ENCODE measurements at places on chromosomes 11 and 22.

GRCh38 chr11:65586247-65586630, 9.4 kb downstream of the KCNK7 start:
- DNase-seq, result no peak

- no peak for DNase-seq
Observed at GRCh38 chr22:44249376-44250147, 63.2 kb downstream of the SHISAL1 start.

- no peak for DNase-seq
Observed at GRCh38 chr11:107040433-107041087, 22.3 kb upstream of the GUCY1A2 start.

GRCh38 chr11:46597155-46597554, 3.3 kb upstream of the AMBRA1 start:
- DNase-seq, result no peak

DNA sequence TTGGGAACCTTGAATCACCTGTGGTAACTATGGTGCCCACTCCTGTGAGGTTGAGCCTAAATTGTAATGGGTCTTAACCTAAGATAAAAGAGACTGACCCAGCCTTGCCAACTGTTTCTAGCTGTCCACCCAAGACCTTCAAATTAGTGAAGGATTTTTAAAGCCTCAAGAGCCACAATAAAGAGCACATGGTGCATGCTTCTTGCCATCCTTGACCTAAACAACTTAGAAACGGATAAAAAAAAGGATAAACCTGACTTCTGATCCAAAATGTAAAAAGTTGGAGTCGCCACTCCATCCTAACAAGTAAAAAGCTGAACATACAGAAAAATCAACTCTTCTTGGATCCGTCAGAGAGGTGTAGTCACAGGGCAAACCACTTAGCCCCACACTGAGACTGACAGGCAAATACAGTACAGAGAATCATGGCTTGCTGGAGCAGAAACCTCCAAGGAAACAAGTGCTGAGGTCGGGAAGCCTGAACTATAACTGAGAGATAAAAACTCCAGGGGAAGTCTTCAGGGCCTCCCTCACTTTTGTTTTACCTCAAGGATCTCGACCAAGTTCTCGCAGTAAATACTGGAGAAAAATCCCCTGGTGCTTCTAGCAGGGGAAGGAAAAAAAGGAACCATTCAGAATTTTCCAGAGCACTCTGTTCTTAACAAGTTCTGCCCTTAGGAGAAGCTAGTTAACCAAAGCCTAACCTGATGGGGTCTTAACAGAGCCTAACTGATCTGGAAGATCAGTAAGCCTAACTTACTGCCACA, 16.3 kb downstream of the ENTHD1 start:
- DNase-seq, result no peak

- no peak for DNase-seq
Observed at GRCh38 chr22:49466878-49467595, 360.6 kb downstream of the BRD1 start.

DNA sequence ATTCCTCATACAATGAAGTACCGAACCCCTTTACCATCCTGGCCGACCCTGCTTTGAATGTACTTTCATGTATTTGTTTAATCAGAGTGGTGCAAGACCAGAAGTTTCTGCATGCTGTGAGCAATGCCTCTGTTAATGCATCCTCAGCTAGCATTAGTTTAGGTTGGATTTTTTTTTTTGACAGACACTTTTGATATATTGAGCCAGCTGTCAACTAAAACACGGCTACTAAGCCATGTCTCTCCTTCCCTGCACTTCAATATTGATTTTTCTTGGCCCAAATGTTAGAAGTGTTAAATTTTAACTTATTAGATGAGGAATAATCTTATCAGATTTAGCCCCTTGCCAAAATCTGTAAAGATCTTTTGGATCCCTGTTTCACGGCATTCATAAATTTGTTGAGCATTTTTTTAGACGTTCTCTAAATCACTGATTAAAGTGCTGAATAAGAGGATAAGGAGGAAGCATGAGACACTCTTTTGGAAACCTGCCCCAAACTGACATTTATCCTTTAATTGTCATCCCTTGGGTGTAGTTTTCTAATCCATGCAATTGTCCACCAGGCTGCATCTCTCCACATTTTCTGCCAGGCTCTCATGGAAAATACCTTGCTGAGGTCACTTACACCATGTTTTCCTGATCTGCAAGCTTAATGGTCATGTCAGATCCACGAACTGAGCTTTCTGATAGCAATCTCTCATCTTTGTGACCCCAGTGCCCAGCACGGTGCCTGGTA, 130.7 kb downstream of the FEZ1 start:
- no peak for DNase-seq

- no peak for DNase-seq
Observed at GRCh38 chr11:121291896-121292494, 576 bp upstream of the SC5D start.

GRCh38 chr11:925158-925495, 543 bp upstream of the AP2A2 start:
- no peak for DNase-seq

- no peak for DNase-seq
Observed at GRCh38 chr11:115506954-115507675, 2.9 kb upstream of the CADM1 start.

GRCh38 chr22:47605886-47606285, 843.4 kb downstream of the TBC1D22A start:
- DNase-seq, result no peak

GRCh38 chr11:665062-665703, 28.1 kb downstream of the DRD4 start:
- peak; percentile 28 for DNase-seq

DNA sequence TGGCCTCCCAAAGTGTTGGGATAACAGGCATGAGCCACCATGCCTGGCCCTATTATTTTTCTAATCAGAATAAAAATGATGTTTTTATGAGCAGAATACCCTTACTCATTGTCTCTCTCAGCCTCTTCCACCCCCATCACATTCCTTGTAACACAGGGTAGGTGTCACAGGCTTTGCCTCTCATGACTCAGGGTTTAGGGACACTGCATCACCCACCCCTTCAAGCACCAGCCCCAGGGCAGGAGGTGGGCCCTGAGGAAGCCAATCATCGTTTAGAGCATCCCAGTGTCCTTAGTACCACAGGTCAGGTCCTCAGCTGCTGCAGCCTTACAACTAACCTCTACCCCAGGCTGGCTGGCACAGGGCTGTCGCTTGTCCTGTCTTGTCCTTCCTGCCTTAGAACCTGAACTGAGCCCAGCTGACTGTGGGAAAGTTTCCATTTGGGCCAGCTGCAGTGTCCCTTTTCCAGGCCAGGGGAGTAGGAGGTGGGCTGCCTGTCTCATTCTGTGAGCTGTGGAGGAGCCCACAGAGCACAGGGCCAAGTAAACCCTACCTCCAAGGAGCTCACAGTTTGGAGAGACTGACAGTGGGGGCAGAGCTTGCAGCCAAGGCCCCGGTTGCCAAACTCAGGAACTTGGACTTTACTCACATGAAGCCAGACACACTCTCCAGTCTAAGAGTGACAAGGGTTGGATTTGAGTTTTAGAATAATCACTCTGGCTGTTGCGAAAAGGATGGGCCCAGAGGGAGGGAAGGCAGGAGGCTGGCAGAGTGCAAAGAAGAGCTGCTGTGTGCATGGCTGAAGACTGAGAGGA, 19.5 kb upstream of the UVRAG start:
- DNase-seq, result no peak

DNA sequence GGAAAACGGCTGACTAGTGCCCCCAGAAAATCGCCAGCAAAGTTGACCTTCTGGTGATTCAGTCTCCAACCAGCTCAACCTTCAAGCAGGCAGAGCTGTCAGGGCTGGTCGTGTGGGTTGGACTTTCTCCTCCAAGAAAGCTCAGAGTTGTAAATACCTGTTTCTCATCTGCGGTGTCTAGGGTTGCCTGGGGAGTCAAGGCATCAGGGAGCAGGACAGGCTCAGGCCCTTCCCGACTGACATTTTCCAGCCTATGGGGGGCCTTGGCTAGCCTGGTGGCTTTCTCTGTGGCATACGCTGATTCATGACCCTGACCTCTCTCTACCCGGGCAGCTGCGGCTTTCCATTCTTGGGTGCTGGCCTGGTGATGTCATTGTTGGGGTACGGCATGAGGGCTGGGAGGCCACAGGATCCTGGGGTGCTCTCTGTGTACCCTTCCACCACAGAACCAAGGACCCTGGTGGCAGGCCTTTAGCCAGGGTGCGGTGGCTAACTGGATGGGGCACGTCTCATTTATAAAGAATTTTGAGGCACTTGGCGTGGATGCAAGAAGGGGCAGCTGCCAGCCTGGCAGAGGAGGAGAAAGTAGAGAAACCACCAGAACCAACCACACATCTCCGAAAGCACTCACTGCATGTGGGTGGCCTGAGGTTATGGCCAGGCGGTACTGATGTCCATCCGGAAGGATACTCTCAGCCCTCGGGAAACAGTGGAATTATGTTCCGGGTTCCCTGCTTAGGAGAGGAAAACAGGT, 64.9 kb downstream of the BCR start:
- DNase-seq, result no peak

DNA sequence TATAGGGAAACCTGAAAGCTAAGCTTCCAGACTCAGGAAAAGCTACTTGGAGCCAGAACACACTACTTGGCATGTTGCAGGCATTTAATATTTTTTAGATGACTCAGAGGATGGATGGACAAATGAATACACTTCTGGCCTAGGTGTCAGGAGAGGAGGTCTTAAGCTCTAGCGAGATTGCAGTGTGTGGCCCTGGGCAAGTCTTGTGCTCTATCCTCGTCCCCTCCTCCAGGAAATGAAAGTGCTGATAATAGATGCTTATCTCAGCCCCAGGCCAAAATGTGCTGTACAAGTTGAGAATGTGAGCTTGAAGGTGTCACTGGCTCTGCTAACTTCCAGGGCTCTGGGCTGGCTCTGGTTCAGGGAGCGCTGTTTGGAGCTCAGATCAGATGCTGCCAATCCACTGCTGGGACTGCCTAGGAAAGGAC, 136.3 kb downstream of the PKNOX2 start:
- DNase-seq, result peak; percentile 77

DNA sequence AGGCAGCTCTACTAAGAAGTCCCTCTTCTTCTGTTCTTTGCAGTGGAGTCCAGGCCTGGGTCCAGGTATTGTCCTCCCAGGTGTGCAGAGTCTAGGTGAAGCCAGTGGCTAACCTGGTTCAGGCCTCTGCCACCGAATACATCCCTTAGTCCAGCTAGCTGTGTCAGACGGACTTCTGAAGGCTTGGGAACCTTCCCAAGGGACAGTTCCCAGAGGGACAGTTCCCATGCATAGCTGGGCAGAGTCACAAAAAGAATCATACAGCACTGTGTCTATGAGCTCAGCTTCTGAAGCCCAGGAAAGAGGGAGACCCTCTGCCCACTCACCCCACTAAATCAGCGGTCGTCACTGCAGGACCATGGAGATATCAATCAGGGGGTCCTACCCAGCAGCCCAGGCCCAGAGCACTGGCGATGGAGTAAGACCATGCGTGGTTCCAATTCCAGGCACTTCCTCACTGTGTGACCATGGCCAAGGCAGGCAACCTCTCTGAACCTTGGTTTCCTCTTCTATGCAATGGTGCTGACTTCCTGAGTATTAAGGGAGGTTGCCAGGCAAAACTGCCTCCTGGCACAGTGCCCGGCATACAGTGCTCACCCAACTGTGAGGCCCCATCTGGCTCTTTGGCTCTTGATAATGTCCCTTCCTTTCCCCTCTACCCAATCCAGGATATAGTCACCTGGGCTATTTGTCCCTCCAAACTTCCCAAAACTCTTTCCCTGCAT, 3.4 kb downstream of the MS4A10 start:
- no peak for DNase-seq

- DNase-seq, result no peak
Observed at GRCh38 chr22:21790359-21790758, 54.8 kb upstream of the YPEL1 start.

DNA sequence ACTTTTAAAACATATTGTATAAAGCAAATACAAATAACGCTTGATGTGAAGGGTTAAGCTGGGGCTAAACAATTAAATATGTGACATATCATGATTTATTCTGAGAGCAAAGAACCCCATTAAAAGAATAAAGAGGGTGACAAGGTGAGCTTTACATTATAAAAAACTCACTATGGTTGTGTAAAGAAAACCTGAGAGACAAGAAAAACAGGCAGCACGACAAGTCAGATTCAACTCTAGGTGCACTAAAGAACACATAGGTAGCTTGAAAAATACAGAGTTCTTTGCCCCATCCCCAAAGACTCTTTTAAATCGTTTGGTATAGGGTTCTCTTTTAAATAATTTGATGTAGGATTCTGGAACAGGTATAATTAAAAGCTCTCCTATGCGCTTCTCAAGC, 63.5 kb downstream of the LUZP2 start:
- no peak for DNase-seq

DNA sequence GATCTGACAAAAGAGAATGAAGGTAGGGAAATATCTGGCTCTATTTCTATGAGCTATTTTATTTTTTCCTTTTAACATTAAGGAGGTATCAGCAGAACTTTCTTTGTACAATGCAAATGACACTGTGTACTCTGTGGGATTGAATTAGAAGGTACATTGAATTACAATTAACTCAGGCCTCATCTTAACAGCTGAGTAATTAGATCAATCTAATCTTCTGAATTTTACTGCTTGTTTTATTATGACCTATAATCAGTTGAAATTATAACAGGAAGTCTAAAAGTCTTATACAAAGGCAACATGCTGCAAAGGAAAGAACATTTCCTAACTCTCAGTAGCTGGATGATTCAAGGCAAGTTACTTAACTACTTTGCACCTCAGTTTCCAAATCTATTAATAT, 69.8 kb downstream of the RELT start:
- DNase-seq, result no peak

DNA sequence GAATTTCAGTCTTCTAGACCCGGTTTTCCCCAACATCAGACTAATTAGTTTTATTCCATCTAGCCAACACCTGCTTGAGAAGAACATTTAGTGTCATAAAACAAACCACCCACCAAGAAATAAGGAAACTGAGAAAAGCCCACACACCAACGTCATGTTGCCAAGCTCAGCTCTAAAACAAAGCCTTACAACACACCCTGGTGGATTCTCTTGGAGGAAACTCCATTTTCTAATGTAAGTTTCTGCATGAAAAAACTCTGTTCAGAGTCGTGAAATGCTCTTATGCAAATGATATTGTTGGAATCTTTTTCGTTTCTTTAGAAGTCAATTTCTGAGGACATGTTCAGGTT, 105.0 kb upstream of the RAG2 start:
- DNase-seq, result no peak

- no peak for DNase-seq
Observed at GRCh38 chr11:134846328-134847082, 434.5 kb upstream of the B3GAT1 start.

- peak; percentile 49 for DNase-seq
Observed at GRCh38 chr11:1882265-1883238, 9.1 kb downstream of the PRR33 start.
